ENCODE measurements at places on chromosomes 7 and 10.

DNA sequence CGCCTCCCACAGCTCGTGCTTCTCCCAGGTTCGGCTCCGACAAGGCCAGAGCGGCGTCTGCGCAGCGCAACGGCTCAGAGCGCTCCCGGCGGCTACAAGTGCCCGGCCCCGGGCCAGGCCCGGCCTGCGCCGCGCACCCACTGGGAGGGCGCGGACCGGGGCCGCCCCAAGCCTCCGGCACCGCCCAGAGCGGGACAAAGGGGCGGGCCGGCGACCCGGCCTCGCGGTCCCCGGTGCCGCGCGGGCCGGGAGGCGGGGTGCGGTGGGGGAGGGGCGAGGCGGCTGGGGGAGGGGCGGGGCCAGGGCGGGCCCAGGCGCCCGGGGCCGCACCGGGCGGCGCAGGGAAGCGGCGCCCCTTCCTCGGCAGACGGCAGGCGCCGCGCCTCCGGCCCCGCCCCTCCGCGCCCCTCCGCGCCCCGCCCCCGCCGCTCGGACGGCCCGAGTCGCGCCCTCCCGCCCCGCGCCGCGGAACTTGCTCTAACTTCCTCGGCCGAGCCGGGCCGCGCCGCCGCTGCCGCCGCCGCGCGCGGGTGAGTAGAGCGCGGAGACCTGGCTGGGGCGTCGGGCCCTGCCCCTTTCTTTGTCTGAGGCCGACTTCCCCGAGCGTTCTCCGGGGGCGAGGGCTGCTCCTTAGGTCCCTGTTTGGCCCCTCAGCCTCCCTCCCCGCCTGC, at the start of gene TSPAN14:
TSPAN14 (plus strand) TSS at position 469 of the 671 bp plus-strand sequence. CDS start 34,924 bp downstream, outside the sequence.
- DNase-seq, result peak; percentile 89

DNA sequence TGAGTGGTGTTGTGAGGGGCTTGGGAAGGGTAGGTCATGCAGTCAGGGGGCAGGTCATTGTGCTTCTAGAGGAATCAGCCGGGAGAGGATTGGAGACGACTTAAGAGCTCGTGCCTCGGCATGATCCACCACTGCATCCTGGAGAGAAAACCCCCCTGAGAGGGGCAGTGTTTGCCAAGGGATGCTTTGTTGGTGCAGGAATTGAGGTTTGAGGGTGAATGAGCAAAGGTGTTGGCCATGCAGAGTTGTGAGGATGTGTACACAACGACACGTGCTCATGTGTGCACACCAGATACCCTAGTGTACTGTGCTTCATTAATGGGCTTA, 85.6 kb upstream of the ANLN start:
- DNase-seq, result no peak

GRCh38 chr7:105776068-105776790, 100.2 kb downstream of the ATXN7L1 start:
- DNase-seq, result peak; percentile 99

GRCh38 chr7:104231054-104232046, 23.5 kb upstream of the ORC5 start:
- DNase-seq, result peak; percentile 33

DNA sequence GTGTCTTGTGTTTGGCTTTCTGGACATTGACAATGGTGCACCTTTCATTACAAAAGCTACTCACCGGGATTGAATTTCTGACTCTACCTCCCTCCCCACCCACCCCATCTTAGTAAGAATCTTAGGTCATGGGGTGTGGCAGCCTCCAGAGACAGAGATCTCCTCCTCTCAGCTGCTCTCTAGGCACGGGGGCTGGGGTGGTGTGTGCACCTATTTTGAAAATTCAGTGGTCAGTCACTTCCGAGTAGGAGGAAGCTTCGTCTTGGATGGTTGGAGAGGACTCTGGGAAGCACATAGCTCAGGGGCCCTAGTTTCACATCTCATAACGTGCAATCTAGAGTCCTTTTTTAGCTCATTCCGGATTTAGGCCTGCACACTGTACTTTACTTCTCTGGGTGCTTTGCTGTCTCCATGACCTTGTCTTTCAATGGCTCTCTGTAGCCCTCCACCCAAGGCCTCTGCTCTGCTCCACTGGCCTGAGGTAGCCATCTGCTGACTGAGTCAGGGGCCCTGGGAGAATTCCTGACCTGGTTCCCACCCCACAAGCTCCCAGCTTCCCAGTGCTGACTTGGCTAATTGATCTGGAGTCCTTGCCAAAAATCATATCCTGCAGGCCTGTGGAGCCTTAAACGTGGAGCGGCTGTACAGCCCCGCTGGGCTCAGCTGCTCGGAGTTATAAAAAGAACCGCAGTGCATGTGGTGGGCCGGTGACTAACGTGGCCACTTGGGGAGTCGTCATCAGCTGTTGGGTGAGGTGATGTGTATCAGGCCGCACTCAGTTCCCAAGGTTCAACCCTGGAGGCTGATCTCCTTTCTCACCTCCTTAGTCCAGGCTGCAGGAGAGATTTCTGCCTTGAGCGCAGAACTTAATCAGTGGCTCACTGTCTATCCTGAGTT, 19.3 kb upstream of the ADAMTS14 start:
- DNase-seq, result peak; percentile 69

GRCh38 chr7:16484453-16485158, 19.1 kb upstream of the SOSTDC1 start:
- DNase-seq, result peak; percentile 52

DNA sequence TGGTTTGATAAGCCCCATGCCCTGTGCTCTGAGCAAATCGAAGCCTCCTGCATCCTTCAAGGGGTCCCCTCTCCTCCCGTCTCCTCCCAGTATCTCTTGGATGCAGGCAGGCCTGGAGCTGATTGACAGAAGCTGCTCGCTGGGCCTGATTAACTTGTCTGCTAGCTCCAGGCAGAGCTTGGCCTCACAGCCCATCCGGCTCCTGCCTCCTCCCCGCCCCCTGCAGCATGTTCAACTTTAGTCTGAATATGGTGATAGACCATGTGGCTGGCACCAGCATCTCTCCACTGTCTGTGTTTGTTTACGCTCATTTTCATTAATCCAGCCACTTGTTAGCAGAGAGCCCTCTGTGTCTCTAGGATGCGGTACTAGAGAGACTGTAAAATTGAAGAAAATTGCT, 432.2 kb downstream of the DPP6 start:
- no peak for DNase-seq

Measured in amniotic epithelial cell (primary cell).